Astrocyte (in vitro differentiated cells and primary cell): ENCODE measurements at places on chromosomes 2 and 18. TPM values are rescaled to one million over a fixed set of nuclear protein-coding genes. Genes with fewer than 3 reads are reported as not detected.

DNA sequence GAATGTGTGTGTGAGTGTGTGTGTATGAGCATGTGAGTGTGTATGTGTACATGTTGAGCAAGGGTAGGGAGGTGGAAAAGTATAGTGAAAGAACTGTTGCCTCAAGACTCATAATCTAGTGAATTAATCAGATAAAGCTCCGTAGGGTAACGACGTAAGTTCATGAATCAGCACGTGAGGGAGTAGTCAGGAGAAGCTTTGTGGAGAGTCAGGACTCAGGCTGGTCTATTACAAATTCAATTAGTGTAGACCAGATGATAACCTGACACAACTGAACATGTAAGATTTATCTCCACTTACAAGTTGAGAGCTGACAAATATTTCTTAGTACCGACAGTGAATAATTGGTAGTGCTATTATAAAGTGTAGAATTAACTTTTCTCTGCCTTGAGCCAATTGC lies 194.5 kb downstream of the RAD51AP2 start:
- no peak for DNase-seq

DNA sequence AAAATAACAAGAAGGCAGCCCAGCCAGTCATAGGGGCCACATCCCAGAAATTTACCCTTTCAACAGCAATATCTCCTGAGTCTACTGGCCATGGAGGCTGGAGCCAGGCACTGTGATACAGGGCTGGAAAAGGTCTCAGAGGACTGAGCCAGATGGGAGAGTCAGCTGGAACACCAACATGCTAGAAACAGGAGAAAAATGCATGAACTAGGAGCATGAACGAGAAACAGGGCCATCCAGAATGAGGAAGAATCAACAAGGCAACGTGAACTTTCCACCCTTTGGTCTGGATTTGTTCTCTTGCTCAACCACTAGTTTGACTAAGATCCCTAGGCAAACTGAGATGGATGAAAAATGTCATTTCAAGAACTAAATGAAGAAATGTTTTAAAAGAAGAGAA lies 13.1 kb downstream of the PID1 start:
- no peak for DNase-seq

DNA sequence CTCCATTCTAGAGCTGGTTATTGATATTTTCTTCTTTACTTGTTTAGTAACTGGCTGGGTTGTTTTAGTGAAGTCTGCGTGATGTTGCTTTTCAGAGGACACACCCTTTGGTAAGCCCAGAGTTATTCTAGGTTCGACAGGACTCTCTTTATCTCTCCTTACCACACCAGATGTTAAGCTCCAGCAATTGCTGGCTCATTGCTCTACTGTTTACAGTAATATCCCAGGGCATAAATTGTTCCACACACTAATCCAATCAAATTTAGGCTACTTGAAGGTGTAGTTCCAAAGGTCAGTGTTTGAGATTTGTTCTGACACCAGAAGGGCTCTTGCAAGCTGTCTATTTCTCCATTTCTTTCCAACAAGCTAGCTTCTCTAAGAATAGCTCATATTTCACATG lies 506.6 kb downstream of the NR4A2 start:
- DNase-seq = no peak

DNA sequence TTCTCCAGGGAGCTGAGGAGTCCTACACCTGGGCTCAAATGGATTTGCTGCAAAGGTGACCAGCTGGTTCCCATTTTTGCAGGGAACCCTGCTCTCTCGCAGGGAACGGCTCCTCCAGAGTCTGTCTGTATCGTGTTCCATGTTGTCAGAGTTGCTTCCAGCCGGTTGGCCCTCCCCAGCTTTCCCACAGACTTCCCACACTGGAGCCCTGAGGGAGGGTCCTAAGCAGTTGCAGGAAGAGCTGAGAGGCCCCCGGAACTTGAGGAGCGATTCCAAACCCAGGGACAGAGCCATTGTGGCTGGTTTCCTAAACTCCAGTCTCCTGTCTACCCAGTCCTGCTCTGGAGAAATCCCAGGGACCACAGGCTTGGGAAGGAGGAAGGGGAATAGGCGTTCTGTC lies 121.7 kb upstream of the PPP1CB start:
- DNase-seq = no peak

GRCh38 chr18:59093668-59094067 lies 46.0 kb upstream of the SEC11C start:
- DNase-seq = no peak

GRCh38 chr2:232587512-232587911 lies 37.0 kb downstream of the EIF4E2 start:
- no peak for DNase-seq

The SERPINB12 gene
- not detected in 2 replicates for total RNA-seq

GRCh38 chr2:149449017-149449416 lies 118.6 kb downstream of the LYPD6 start:
- DNase-seq = no peak

- DNase-seq = no peak
Measured at GRCh38 chr2:195602687-195603086, 54.3 kb upstream of the SLC39A10 start.

- DNase-seq = no peak
Measured at GRCh38 chr18:39599251-39599650, 2033.7 kb upstream of the CELF4 start.

DNA sequence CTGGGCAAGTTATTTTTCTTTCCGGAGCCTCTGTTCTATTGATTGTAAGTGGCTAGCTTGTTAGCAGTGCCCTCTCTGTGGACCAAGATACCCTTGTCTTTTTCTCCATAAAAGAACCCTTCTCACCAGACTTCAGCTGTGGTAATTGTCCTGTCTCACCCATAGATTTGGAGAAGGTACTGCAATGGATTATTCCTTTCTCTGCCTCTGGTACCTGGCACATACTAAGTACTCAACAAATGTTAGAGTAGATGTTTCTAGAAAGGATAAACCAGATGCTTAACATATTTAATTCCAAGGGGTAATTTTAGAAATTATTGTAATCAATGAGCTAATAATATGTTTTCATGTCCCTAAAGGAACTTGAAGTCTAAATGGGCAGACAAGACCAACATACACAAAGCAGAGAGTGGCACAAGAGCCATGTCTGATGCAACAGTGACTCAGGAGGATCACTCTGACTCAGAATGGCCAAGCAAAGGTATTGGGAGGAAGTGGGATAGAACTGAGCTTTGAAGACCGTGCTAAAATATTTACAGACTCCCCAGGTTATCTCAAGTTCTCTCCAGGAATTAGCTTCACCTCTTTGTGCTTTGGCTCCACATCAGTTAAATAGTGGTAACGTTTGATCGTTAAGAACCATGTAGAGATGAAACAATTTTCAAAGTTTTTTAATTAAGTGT lies 129.7 kb upstream of the OSR1 start:
- peak; percentile 50 for DNase-seq

DNA sequence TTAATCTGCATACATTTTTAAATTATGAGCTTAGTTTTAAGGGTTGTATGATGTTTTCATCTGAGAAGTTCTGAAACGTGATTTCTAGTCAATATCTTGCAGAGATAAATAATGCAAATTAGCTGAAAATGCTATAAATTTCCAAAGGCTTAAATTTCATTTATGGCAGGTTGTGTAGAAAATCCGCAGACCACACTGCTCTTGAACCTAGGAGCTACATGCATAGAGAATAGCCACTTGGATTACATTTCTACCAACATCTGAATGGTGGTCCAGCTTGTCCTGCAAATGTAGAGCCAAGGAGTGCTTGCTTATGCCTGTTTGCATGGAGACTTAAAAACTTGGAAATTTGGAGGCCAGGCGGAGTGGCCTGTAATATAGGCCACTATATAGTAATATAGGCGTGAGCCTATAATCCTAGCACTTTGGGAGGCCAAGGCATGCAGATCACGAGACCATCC lies 6.8 kb downstream of the MAT2A start:
- no peak for DNase-seq

The GATA6 gene
- 9.4 and 10.9 TPM in 2 replicates for total RNA-seq

GRCh38 chr18:74234326-74235171 lies 57.2 kb downstream of the CYB5A start:
- DNase-seq = peak; percentile 48

The ACOXL gene
- total RNA-seq = 0.12 and 0.23 TPM in 2 replicates

- DNase-seq = no peak
Measured at GRCh38 chr2:98520806-98521205, 76.1 kb downstream of the INPP4A start.

DNA sequence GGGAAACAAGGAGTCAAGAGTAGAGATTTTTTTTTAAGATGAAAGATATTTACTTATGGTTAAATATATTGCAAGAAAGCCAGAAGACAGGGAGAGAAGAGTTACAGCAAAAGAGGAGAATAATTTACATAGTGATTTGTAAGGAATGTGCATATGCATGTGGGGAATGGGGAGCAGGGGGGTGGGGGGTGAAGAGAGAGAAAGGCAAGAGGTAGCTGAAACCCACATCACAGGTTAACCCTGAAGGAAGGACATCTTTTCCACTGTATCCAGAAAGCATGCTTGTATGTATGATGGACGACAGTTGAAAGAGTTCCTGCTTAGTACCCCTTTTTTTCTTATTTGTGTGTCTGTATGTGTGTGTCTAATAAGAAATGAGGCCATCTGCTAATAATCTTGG lies 371.9 kb downstream of the RAD51AP2 start:
- no peak for DNase-seq

DNA sequence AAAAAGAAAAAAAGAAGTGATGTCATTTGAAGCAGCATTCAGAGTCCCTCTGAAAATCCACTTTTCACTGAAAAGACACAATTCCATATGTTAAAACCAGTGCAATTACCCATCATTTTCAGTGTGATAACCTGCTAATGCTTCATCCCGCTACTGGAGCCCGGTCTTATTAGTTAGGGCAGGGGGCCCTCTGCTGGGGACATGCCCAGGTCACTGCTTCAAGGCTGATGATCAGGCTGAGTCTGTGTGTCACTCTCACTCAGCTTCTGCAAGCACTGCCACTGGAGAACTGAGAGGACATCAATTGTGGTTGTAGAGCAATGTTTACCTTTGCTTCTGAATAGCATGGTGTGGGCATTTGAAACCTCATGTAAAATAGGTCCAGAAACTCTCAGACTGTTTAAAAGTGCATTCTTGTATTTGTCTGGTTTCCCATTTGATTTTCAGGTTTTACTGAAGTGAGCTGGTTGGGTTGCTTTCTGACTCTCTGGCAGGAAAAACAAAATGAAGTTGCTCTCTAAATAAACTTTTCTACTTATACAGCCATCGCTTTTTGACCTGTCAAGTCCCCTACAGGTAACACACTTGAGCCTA lies 49.2 kb upstream of the NXPH2 start:
- DNase-seq = no peak

The MC4R gene
- total RNA-seq = not detected in 2 replicates

GRCh38 chr2:67626656-67627055 lies 229.5 kb downstream of the ETAA1 start:
- peak; percentile 96 for DNase-seq

- no peak for DNase-seq
Measured at GRCh38 chr2:216688731-216689340, 6.5 kb downstream of the IGFBP5 start.

DNA sequence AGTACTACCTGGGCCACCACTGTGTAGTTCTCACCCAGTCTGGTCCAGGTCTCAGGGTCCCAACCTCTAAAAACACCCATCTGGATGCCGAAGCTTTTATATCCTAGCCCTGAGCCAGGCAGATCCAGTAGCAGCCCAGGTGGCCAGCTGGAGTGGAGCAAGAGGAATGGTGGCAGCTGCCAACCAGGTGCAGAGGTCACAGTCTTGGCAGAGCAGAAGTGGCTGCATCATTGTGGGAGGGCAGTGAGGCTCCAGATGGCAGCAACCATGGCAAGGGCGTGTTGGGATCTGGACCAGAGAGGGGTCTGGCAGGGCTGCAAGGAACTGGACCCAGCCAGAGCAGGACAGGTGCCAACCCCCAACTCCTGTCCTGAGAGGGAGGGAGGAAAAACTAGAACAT lies 72.2 kb upstream of the AGAP1 start:
- DNase-seq = no peak

DNA sequence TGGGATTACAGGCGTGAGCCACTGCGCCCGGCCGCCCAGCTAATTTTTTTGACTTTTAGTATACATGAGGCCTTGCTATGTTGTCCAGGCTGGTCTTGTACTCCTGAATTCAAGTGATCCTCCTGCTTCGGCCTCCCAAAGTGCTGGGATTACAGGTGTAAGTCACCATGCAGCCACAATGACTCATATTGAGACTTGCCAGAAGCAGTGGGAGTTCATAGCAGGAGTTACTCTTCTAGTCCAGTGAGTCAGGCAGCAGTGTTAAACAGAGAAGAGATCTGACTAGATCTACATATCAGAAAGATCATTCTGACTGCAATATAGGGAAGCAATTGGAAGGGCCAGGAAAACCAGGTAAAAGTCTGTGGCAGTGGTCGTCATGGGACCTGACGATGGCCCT lies 1.5 kb upstream of the FLACC1 start:
- DNase-seq = peak; percentile 78

The RAPGEF4 gene
- total RNA-seq = 0.62 and 1.1 TPM in 2 replicates

The SLC39A10 gene
- total RNA-seq = 90.2 and 96.2 TPM in 2 replicates

The ANKRD62 gene
- not detected in 2 replicates for total RNA-seq

The KCNS3 gene
- total RNA-seq = 0.84 and 1.7 TPM in 2 replicates

GRCh38 chr2:126431136-126431535 lies 224.8 kb upstream of the GYPC start:
- DNase-seq = no peak

GRCh38 chr18:49151482-49151881 lies 200.7 kb upstream of the SMAD7 start:
- no peak for DNase-seq

DNA sequence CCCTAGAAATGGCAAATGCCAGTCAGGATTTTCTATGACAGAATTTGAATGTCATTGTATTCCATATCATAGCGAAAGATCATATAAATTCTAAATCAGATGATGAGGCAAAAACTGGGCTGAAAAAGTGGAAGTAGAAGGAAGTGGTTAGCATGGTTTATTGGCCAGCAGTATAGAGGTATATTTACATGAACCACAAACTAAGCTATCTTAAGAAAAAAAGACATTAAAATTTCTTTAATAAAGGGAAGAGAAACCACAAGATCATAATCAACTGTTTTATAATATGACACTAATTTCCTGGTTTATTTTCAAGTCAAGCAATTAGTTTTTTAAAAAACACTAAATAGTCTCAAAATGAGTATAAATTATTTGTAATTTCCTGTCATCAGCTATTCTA lies 123.2 kb upstream of the LRP1B start:
- DNase-seq = no peak

GRCh38 chr2:152038441-152038958 lies 60.3 kb downstream of the CACNB4 start:
- DNase-seq = no peak

The SH3RF3 gene
- 7.2 and 7.3 TPM in 2 replicates for total RNA-seq

- DNase-seq = no peak
Measured at GRCh38 chr18:47935321-47936055, 5.0 kb upstream of the SMAD2 start.
